AG04450 (cell line): ENCODE measurements at places on chromosomes 1 and 21. TPM values are rescaled to one million over a fixed set of nuclear protein-coding genes. Genes with fewer than 3 reads are reported as not detected.
A peak's percentile ranks its signal among the peaks of the same experiment; 100 is the strongest.

CA14 gene
- polyA plus RNA-seq = 0.09 TPM in 2 replicates

FAM43B gene
- polyA plus RNA-seq = 0.02 TPM in 1 of 2 replicates, not detected in the other

ECM1 gene
- 122 and 163 TPM in 2 replicates for polyA plus RNA-seq

SYNJ1 gene
- polyA plus RNA-seq = 5.6 and 7.3 TPM in 2 replicates

DNA sequence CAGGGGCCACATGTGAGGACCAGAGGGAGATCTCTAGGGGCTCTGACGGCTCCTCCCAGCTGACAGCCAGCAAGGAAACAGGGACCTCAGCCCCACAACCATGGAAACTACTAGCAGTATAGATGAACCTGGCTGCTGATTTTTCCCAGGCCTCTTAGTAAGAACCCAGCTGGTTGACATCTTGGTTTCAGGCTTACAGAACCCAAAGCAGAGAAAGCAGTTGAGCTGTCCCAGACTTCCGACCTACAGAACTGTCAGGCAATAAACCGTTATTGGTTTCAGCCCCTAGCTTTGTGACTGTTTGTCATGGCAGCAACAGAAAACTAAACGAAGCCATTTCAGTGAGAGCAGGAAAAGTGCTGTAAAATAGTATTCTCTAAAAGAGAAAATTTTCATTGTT lies 36.4 kb downstream of the ETS2 start:
- DNase-seq = no peak

- no peak for DNase-seq
These were observed 66.5 kb upstream of the RCC1 start for GRCh38 chr1:28439320-28439719.

GRCh38 chr1:2277741-2278488 lies 49.8 kb downstream of the SKI start:
- no peak for DNase-seq

- no peak for DNase-seq
These were observed 20.6 kb upstream of the APOBEC4 start for GRCh38 chr1:183673605-183674323.

GRCh38 chr1:156100205-156100995 lies 14.1 kb upstream of the LMNA start:
- no peak for DNase-seq

DNA sequence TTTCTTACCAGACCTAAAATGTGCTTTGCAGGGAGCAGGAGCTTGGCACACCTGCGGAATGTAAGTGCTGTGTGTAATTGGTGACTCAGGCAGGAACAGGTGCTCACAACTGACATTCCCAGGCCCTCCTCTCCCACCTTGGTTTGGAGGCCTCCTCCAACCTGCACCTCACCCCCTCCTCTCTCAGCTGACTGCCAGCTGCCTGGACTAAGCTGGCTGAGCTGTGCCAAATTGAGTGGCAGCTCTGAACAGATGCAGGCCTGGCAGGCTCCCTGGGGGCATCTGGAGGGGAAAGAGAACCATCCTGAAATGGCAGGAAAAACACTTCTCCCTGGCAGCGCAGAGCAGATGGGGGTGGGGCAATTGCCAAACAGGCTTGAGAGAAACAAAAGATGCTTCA lies 91.7 kb upstream of the PGBD5 start:
- no peak for DNase-seq

DNA sequence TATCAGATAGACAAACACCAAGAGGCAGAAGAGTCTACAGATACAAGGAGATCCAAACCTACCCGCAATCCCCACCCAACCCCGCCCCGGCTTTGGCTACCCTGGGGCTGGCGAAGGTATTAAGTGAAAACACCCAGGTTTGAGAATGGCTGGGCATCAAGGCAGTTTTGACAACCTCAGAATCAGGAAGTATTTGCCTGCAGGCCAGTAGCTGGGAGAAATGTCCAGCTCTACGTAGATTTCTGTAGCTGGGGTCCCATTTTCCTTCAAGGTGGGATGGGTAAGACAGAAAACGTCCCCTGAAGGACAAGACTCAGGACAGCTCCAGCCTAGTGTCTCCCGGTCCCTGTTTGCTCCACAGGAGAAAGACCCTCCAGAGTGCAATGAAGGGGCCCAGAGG lies 101.8 kb upstream of the ERG start:
- DNase-seq = no peak

DNA sequence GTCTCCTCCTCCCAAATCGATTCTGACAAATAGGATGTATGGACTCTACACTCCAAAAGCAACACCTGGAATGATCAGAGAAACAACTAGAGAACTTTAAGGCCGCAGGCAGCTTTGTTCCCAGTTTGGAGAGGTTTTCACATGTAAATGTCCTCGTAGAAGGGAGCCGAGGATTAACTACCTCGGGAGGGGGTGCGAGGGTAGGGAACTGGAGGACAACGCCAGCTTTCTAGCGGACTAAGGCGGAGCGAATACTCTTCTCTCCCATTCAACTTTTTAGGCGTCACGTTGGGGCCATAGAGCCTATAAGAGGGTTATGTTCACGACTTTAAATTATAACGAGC lies 1.2 kb downstream of the SCAF4 start:
- DNase-seq = no peak

GRCh38 chr21:45923146-45923545 lies 58.4 kb upstream of the COL6A1 start:
- DNase-seq = peak; percentile 37

DNA sequence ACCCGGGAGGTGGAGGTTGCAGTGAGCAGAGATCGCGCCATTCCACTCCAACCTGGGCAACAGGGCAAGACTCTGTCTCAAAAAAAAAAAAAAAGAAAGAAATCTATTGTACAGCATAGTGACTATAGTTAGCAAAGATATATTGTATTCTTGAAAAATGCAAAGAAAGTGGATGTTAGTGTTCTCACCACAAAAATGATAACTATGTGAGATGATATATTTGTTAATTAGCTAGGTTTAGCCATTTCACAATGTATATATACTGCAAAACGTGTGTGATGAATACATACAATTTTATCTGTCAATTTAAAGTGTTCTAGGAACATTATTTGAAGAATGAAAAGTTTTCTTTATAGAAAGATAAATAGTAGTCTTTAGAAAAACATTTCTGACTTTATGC lies 179.9 kb downstream of the AK5 start:
- DNase-seq = no peak

GRCh38 chr1:156121457-156121856 lies 6.9 kb downstream of the LMNA start:
- DNase-seq = no peak

DNA sequence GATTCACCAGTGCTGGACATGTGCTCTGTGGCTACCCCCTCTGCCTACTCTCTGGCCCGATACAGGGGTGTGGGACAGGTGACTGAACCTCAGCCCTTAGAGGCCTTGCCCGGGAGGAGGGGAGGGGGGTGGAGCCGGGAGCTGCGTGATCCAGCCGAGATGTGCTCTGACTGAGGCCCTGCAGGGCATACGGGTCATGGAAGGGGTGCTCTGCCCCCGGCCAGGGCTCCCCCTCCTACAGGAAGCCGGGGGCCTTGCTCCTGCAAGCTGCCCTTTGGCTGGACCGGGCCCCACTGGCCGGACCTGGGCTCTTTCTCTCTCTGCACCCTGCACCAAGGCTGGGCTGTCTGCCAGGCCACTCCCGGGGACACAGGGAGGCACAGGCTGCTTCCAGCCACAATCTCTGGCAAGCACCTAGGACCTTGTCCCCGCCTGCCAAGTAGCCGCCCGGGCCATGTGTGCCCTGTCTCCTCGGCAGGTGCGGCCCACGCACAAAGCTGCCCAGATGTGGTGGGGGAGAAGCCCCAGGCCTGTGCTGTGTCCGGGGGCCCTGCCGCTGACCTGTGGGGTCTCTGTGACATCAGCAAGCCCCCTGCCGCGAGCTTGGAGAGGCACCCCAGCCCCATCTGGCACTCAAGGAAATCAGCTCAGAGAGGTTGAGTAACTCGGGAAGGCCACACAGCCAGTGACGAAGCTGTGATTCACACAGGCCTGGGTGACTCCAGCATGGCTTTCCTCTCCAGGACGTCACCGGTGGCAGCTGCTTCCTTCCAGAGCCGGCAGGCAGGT lies 1.5 kb downstream of the SCNN1D start:
- DNase-seq = no peak

DNA sequence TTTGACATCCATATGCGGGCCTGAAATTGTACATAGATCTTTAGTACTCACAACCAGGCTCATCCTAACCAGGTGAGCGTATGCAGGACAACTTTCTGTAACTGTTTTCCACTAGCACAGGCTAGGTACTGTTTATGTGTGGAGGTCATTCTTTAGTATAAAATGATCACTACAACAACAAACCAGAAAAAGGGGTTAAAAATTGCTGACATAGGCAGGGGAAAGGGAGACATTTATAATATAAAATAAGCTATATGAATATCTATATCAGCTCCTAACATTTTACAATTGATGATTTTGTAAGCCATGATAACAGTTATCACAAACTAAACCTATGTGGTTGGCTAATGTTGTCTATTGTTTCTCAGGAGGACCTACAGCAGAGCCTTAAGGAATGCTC lies 37.6 kb downstream of the RGS5 start:
- DNase-seq = no peak

- DNase-seq = no peak
These were observed 14.5 kb downstream of the PLA2G4A start for GRCh38 chr1:186843226-186843625.

DNA sequence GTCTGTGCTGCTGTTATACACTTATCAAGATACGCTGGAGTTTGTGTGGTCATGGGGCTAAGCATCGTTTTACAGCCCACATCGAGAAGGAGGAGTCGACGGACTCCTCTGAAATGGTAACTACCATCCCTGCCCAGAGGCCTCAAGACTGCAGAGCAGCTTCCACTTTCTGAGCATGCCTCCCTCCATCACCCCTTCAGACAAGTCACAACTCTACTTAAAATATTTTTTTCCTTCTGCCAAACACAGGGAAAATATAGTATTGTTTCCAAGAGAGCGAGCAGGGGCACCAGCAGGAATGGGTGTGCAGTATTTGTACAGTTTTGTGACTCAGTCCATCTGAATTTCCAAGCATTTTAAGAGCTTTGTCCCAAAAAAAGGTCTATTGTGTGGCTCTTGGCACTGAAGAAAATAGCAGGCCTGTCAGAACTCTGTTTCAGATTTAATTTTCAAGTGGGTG lies 14.1 kb downstream of the EVA1C start:
- no peak for DNase-seq
